ENCODE measurements at places on chromosomes 16 and 17.

DNA sequence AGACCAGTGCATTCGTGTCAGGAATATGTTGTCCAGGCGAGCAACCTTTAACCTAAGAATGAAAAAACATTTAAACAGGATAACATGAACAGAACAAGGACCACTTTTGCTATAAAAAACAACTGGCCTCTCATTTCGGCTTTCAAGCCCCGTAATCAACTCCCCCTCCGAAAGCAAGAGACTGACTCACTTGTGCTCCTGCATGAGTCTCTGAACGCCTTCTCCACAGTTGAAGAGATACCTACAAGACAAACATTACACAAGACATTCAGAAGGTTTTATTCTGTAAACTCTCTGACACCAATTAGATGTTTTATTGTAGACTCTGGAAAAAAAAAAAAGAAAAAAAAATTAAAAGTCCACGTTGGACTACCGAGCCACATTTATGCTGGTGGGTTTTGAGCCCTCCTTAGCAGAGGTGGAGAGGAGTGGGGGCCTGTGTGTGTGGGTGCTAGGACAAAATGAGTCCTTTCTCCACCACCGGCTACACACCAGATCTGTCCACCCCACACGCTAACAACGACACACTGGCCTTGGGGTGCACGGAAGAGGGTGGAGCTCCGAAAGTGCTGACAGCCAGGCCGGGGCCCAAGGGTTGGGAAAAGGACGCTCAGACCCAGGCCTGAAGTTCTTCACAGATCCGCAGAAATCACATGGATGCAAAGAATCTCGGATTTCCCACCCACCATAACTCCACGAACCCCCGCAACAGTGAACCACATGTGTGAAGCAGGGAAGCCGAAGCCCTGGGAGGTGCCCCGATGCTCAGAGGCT lies 759 bp downstream of the ELAC2 start:
- DNase-seq, result no peak

DNA sequence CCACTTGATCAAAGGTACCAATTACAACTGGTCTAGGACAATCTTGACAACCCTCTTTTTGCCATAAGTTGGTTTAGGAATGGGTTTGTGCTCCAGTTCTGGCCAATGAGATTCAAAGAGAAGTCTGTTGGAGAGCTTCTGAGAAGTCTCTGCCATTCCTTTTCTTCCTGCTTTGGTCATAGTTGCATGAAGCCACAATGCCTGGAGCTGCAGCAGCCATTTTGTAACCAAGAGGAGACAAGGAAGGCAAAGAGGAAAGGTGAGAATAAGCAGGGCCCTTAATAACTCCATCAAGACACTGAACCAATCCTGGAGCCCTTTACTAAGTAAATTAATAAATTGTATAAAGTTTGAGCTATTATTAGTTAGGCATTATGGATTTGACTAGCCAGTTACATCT lies 3.4 kb upstream of the C17orf50 start:
- DNase-seq, result no peak

DNA sequence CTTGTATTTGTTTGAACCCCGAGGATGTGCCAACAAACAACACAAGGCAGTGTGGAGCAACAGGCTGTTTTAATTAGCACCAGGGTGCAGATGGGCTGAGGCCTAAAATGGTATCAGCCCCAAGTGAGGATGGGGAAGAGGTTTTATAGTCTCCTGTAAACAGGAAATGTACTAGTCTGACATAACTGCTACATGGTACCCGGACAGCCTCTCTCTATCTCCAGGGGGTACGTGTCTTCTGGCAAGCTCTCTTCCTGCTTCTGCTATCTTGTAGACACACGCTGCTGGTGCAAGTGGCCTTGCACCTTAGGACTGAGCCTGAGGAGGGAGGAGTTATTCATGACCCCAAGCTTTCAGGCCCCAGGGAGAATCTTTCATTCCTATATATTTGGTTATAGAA lies 2451.0 kb downstream of the TP53TG3F start:
- DNase-seq, result no peak

GRCh38 chr17:81428516-81428915 lies 33.3 kb downstream of the BAHCC1 start:
- no peak for DNase-seq

- no peak for DNase-seq
These were observed 32.2 kb upstream of the CHMP6 start for GRCh38 chr17:80959330-80960036.

- no peak for DNase-seq
These were observed 7.6 kb downstream of the SYT17 start for GRCh38 chr16:19175492-19176262.

- no peak for DNase-seq
These were observed 87.8 kb upstream of the CORO6 start for GRCh38 chr17:29710520-29710884.

- no peak for DNase-seq
These were observed 39.1 kb downstream of the CPNE2 start for GRCh38 chr16:57131351-57131970.

- DNase-seq, result no peak
These were observed 9.2 kb downstream of the FSCN2 start for GRCh38 chr17:81537343-81537855.

DNA sequence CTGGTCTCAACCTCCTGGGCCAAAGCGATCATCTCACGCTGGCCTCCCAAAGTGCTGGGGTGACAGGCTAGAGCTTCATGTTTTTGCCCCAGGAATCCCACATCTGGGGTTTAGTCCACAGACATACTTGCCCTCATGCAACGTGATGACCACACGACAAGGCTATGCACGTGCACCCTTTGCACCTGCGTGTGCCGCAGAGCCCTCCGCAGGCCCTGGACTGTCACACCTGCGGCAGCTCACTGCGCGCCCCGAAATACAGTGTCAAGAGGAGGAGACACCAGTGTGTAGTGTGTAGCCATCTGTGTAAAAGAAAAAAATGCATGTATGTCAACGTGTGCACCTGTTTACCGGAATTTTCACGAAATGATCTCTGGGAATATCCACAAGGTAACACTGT lies 3.5 kb upstream of the MYADML2 start:
- no peak for DNase-seq

DNA sequence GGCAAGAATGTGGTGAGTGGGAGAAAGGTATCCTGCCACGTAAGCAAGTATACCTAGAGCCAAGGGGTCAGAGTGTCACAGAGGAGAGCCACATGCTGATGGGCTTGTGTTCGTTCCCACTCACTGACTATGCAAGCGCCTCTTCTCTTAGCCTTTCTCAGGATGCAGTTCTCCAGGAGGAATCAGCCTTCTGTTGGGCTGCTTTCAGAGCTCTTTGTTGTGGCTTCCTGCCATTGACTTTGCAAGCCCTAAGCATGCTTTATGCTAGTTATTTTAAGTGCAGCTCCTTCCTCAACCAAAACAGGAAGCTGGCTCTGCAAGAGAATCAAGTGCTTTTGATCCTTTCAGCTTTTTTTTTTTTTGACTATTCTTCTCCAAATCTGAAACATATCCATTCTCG lies 66.6 kb downstream of the SIAH1 start:
- peak; percentile 12 for DNase-seq

GRCh38 chr16:31464348-31464769 lies 5.1 kb downstream of the ARMC5 start:
- no peak for DNase-seq

DNA sequence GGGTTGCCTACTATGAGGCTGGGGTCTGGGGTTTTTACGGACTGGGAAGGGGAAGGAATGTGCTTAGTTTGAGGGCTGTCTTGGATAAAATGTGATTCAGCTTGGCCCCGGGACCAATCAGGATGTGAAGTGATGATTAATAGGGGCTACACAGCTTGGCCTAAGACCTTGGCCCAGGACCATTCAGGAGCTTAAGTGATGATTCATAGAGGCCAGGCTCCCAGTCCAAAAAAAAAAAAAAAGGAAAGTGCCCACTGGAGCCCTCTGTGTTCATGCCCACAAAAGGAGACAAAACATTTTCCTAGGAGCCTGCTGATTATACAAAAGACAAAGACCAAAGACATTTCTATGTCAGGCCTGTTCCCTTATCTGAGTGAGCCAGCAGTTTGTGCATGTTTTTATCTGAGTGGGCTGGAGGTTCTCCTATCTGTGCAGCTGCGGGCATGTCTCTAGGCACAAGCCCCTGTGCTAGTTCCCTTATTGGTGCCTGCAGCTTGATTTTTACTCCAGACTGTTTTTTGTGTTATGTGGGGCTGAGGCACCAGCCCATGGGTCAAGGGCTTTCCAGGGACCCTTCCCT lies 898.2 kb upstream of the GOT2 start:
- DNase-seq, result no peak

DNA sequence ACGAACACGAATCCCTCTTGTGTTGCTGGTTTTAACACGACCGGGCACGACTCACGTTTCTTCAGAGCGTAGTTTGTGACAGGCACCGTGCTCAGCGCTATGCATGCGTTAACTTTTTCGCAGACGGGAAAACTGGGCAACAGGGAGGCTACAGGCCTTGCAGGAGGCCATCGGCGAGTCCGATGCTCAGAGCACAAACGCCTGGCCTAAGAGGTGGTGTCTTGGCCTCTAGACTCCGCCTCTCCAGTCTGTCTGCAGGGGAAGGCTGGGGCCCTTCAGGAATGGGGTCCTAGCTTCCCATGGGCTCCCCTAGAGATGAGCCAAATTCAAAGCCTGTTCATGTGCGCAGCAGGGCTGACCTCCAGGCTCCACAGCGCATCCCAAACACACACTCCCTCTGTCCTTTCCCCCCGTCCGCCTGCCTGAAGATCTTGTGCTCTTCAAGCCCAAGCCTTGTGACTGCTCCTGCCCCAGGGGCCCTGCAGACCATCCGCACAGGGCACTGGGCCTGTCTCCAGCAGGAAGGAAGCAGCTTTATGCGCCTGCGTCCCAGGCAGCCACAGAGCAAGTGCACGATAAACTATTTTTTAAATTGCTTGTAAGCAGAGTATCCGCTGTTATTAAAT lies 3.1 kb downstream of the CLCN7 start:
- no peak for DNase-seq

- DNase-seq, result no peak
These were observed 9.1 kb upstream of the MMD start for GRCh38 chr17:55430541-55431288.

DNA sequence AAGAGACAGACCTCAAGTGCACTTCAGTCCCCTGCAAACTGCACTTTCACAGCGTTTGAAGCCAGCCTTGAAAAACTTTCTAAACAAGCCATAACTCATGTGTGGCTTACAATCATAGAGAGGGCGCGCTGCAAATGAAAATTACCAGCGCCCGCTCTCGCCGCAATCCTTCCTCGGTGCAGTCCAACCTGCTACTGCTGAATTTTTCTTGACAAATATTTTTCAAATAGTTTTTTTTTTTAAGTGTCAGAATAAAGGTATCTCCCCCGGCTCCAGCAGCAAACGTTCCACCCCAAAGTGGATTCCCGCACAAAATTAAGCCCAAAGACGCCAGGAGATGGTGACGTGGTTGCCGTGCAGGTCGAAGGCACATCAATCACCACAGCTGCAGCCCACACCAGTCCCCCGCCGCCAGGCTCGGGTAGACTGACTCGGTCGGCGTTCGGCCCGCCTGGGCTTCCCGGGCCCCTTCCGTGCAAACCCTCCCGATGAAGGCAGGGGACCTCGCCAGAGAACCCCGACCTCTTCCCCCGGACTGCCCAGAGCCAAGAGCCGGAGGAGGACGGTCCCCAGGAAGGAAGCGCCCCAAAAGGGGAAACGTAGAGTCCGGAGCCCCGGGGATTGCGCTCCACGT lies 630 bp downstream of the GRB2 start:
- peak; percentile 37 for DNase-seq

DNA sequence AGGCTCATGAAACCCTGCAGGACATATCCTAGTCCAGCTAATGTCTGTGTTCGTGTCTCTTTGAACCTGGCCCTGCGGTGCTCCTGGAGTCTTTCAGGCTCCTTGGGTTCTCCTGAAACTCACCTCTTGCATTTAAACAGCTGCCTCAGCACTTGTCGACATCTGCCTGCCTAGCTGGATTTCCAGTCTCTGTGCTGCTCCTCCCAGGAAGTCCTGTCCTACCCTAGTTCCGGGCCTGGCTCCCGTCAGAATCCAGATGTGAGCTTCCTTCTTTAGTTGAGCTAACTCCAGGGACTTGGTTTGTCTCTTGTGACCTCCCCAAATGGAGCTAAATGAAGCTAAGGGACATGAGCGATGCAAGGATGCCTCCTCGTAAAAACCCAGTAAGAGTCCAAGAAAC lies 155.2 kb upstream of the PIRT start:
- DNase-seq, result no peak

- DNase-seq, result no peak
These were observed 13.7 kb downstream of the METTL22 start for GRCh38 chr16:8634991-8635736.

DNA sequence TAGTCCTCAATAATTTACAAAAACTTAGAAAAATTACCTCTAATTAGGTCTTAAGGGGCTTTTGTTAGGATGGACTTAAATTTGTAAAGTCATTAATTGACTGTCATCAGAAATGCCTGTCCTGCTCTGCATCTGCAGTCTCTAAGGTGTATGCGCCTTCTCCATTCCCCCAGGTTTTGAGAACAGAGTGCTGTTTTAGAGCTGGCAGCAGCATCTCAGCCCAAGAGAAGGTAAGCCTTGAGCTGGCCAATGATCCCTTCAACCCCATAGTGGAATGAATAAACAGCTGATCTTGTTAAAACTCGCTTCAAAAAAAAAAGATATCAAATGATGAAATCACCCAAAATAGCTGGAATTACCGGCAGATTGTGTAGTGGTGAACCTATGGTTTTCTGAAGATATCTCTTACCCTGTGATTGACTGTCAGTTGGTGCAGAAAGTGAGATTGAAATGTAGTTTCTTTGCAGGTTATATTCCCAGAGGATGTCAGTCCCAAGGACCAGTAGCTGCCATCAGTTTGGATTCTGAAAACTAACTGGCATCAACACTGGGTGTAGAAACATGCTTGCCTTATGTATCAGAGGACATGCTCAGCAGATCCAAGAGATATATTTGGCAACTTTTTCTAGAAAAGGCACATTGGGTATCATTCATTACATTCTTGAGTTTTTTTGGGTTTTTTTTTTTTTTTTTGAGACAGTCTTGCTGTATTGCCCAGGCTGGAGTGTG lies 25.7 kb downstream of the TRPV2 start:
- no peak for DNase-seq

DNA sequence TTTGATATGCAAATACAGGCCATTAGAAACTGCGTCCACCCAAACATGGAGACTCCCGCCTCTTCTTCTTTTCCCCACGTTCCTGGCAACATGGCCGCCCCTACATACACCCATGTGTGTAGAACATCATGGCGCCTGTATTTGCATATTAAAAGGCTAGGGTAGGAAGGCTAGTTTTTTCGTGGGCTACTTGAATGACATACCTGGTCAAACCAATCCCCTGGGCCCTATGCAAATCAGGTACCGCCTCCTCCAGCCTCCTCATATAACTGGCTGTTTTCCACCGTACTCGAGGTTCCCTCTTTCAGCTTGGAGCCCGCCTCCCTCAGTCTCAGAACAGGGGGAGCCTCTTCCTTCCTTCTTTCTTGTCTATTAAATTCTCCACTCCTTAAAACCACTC lies 840 bp upstream of the CD300LB start:
- no peak for DNase-seq

DNA sequence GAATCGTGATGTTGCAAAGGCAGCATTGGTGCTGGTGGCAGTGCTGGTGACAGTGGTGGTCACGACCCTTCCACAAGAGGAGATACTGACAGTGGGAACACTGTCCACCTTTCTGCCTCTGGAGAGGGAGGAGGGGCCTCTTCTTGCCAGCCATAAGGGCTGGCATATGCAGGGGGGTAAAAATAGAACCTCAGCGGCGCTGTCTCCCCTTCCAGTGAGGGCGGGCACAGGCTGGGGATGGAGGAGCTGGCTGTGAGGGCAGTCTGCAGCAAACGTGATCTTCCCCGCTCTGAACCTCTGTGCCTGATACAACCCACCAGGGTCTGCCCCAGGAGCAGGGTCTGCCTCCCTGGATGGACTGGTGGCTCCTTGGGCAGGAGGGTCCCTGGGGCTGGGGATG lies 3.4 kb downstream of the RAP1GAP2 start:
- no peak for DNase-seq

- DNase-seq, result no peak
These were observed 13.1 kb downstream of the USP7 start for GRCh38 chr16:8950580-8951077.
